ENCODE measurements at places on chromosomes 2 and 18.
A peak's percentile ranks its signal among the peaks of the same experiment; 100 is the strongest.

DNA sequence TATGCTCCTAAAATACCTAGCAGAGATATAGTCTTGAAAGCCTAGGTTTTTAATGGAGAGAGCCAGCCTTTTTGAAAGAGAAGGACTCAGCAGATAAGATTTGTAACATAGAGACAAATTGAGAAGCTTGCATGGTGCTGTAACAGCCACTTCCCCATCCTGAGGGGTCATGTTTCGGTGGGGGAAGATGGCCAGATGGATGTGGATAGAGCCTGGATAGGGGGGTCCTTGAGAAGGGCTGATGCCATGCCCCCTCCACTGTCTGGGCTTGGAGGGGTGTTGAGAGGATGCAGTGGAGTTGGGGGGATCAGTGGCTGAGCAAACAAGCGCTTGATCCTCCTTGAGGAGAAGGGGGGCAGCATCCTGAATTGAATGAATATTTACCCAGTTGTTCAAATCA lies 178.0 kb upstream of the HS6ST1 start:
- no peak for DNase-seq

- DNase-seq, result no peak
Observed at GRCh38 chr2:58057707-58058530, 11.3 kb downstream of the VRK2 start.

- DNase-seq, result peak; percentile 86
Observed at GRCh38 chr2:130336877-130337734, 5.6 kb upstream of the IMP4 start.

- no peak for DNase-seq
Observed at GRCh38 chr2:214985619-214986018, 152.8 kb downstream of the ABCA12 start.

DNA sequence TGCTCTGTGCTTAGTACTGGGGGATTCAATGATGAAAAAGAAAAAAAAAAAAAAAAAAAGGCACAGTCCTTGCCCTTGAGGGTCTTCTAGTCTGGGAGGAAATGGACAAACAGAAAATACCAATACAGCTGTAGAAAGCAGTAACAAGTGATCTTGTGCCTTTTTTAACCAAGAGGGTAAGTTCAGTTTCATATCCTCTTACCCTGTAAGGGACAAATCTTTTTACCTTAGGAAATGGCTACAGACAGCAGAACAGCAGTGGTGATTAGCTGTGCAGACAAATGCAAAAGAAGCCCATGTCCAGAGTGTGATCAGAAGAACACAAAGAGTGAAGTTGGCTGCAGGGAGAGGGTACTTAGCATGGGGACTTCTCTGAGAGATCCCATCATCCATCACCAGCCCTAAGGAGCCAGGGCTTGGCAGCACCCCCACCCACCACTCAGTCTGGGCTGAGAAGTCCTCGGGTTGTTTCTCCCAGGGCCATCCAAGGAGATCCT lies 102.9 kb downstream of the ALPK2 start:
- DNase-seq, result no peak

GRCh38 chr2:161170958-161171932 lies 11.0 kb downstream of the TANK start:
- DNase-seq, result no peak

- DNase-seq, result peak; percentile 10
Observed at GRCh38 chr2:187117483-187117882, 268.5 kb upstream of the ZSWIM2 start.

DNA sequence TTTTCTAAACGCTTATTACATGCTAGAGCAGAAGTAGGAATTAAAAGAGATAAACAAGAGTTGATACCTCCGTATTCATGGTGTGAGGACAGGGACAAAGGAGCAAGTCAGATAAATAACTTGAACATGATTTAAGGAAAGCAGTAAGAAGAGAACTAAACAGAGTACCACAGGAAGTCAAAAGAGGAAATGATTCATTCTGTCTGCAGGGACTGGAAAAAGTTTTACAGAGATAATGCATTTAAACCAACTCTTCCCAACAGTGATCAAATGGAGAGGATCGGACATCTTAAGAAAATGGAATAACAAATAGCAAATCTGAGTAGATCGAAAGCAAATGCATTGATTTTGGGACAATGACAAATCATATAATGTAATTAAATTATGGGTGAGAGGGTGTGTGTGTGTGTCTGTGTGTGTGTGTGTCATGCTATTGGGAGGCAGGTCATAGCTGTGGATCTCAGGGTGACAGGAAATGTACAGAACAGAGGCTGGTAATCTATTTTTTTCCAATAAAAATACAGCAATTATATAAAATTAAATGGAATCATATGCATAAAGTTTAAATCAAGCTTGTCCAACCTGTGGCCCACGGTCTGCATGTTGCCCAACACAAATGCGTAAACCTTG lies 113.4 kb downstream of the MC4R start:
- DNase-seq, result no peak

DNA sequence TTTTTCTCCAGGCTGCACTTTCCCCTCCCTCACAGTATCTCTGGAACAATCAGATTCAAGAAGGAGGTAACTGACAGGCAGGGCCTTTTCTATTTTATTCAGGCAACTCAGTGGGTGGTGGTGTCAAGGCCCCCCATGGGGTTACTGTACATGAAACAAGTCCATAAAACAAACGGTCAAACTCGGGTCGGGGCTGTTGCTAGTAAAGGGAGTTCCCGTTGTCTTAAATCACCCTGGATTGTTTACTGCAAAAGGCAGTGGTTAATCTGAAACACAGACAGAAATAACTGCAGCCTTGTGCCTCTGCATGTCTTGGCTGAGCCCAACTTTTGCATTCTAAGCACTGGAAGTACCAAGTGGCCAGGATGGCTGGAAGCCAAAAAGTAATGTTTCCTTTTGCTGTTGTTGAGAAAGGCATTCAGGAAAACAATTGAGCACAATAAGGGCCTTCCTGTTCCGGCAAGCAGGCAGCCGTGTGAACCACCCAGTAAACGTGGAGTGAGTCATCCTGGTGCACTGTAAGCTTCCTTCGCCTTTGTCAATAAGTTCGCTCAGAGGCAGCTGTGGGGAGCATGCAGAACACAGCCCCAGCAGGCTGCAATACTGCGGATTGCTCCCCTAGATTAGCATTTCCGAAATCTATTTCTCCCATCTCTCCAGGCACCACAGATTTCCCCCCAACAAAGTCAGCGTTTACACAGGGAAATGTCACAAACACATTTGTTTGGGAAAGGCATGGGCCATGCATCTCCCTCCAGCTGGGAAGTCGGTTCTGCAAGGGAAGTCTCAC lies 149.6 kb downstream of the IRS1 start:
- DNase-seq, result no peak

DNA sequence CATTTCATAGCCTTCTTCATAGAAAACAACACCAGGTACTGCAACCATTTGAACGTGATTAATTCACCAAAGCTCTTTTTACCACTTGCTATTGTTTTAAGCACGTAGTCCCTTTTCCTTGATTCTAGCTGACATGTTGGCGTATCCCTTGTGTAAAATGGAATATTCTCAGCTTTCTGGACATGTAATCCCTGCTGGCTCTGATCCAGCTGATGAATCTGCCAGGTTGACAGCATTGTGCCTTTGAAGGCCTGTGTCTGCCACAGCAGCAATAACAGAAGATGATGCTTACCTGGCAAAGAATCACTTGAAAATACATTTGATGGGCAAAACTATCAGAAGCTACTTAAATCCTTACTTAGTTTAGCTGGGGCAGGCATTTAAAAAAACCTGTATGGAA lies 81.0 kb upstream of the CCDC150 start:
- DNase-seq, result peak; percentile 50

Measured in D341Med (cell line).